ENCODE measurements at places on chromosomes 3 and 15. TPM values are rescaled to one million over a fixed set of nuclear protein-coding genes. Genes with fewer than 3 reads are reported as not detected.
A peak's percentile ranks its signal among the peaks of the same experiment; 100 is the strongest.

GRCh38 chr3:184314700-184315542, 515 bp downstream of the EIF4G1 start:
- peaks cover 31% of the 10 kb centered on the region for H3K4me1 ChIP-seq
- no peaks in the 10 kb centered on the region for H3K27me3 ChIP-seq
- peaks cover 37% of the 10 kb centered on the region for H3K36me3 ChIP-seq
- DNase-seq: peak; percentile 91
- peak overlapping the region; percentile 90 for H3K27ac ChIP-seq

- H3K4me3 ChIP-seq: no peak overlapping the region
- no peaks in the 10 kb centered on the region for H3K36me3 ChIP-seq
- H3K4me1 ChIP-seq: peaks cover 13% of the 10 kb centered on the region
- H3K27ac ChIP-seq: no peak overlapping the region
Observed at GRCh38 chr3:193871220-193871485, 264.8 kb upstream of the HES1 start.

RCCD1 gene
- total RNA-seq: 12.0 TPM

DNA sequence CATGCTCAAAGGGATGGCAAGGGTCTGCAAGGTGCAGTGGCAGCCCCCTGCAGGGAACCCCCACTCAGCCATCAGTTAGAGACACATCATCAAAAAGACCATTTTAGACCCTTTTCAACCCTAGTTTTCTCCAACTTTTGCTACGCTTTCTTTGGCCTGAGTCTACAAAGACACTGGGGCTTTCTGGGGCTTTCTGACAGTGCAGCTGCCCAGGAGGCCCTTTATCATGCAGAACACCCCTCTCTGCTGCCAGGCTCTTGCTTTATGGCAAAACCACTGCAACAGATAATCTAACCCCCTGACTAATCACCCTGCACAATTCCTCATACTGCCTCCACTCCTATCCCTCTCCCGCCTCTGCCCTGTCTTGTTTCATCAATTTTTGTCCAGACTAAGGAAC, 2.4 kb downstream of the NMNAT3 start:
- H3K36me3 ChIP-seq: no peaks in the 10 kb centered on the region
- H3K4me3 ChIP-seq: no peak overlapping the region
- H3K27ac ChIP-seq: no peak overlapping the region
- no peak for DNase-seq

DNA sequence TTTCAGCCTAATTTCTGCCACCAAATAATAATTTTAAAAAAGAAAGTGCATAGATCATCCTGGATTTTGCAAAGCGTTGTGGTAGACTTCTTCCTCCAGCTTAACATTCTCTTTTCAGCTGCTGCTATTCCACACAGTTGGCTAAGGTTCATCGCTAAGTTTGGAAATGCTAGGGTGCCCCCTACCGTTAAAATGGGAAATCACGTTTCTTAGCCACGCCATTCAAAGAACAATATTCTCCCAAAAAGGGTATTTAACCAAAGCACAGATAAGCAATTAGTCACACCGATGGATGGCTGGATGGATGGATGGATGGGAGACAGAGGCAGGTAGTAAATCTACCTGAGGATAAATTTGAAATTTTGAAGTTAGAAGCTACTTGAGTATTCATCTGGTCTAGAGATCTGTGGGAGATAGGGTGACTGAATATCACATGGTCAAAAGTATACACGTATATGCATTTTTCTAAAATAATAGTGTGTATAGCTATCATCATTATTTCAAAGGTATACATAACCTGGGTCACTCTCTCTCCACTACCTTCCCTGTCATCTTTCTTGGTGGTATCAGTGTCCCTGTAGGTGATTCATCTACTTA, 67.2 kb downstream of the EFHB start:
- no peak overlapping the region for H3K4me3 ChIP-seq
- peak; percentile 77 for DNase-seq
- H3K36me3 ChIP-seq: no peaks in the 10 kb centered on the region
- no peak overlapping the region for H3K27ac ChIP-seq
- no peaks in the 10 kb centered on the region for H3K4me1 ChIP-seq

TMEM44 gene
- 10.0 TPM for total RNA-seq

- peaks cover 8% of the 10 kb centered on the region for H3K36me3 ChIP-seq
- no peak overlapping the region for H3K27ac ChIP-seq
- no peak for DNase-seq
- H3K4me1 ChIP-seq: peaks cover 71% of the 10 kb centered on the region
Observed at GRCh38 chr15:40088929-40089755, 19.5 kb downstream of the BMF start.

WNT5A gene
- total RNA-seq: 10.6 TPM

DNA sequence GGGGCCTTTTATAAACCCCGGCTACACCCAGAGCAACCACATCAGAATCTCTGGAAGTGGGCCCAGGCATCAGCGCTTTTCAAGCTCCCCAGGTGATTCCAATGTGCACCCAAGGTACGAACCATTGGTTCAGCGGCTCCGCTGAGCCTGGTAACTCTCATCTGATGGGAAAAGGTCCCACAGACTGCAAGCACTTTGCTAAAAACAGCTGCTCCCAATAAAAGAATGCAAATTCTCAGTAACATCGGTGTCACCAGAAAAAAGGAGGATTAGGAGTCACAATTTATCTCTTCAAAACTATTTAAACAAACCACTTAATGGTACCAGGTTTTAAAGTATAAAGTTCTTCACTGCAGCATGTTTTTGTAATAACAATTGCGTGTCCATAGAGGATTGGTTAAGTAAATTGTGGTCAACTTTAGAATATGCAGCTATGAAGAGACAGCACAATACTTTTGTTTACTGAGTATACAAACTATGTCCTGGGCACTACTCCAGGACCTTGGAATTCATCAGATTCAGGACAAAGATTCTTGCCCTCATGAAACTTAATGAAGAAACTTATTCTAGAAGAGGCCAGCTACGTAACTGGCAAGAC, 660.7 kb upstream of the ADAMTS9 start:
- peak; percentile 29 for DNase-seq
- no peak overlapping the region for H3K4me3 ChIP-seq
- no peaks in the 10 kb centered on the region for H3K36me3 ChIP-seq
- H3K27me3 ChIP-seq: no peaks in the 10 kb centered on the region

IGSF10 gene
- total RNA-seq: 22.7 TPM

- no peaks in the 10 kb centered on the region for H3K4me1 ChIP-seq
- H3K27ac ChIP-seq: no peak overlapping the region
- no peaks in the 10 kb centered on the region for H3K27me3 ChIP-seq
- H3K4me3 ChIP-seq: no peak overlapping the region
- peak; percentile 65 for DNase-seq
- no peaks in the 10 kb centered on the region for H3K36me3 ChIP-seq
Observed at GRCh38 chr3:106850437-106850836, 526.8 kb upstream of the CCDC54 start.

DNA sequence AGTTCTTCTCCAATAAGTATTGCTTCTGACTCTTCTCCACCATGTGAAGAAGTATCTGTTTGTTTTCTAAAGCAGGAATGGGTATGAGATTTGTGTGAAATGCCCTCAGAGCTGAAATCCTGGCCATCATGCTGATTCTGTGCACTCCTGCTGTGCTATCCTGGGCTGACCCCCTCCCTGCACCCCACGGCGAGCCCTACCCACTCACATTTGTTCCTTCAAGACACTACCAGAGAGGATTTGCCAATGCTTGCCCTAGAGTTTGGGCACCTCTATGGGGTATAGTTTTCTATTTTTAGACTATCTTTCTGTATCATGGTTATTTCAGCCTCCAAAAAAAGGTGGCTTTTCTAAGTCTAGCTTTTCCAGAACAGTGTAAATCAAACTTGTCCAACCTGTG, 18.5 kb downstream of the TXNRD3 start:
- no peaks in the 10 kb centered on the region for H3K4me1 ChIP-seq
- no peaks in the 10 kb centered on the region for H3K27me3 ChIP-seq
- no peak overlapping the region for H3K4me3 ChIP-seq
- DNase-seq: no peak
- no peak overlapping the region for H3K27ac ChIP-seq
- H3K36me3 ChIP-seq: peaks cover 18% of the 10 kb centered on the region

DLL4 gene
- 9.7 TPM for total RNA-seq

GRCh38 chr3:46709721-46710120, 7.9 kb downstream of the PRSS50 start:
- H3K4me1 ChIP-seq: peaks cover 33% of the 10 kb centered on the region
- no peak for DNase-seq
- H3K27ac ChIP-seq: no peak overlapping the region
- no peaks in the 10 kb centered on the region for H3K36me3 ChIP-seq
- H3K27me3 ChIP-seq: no peaks in the 10 kb centered on the region

ITIH3 gene
- 0.84 TPM for total RNA-seq

DNA sequence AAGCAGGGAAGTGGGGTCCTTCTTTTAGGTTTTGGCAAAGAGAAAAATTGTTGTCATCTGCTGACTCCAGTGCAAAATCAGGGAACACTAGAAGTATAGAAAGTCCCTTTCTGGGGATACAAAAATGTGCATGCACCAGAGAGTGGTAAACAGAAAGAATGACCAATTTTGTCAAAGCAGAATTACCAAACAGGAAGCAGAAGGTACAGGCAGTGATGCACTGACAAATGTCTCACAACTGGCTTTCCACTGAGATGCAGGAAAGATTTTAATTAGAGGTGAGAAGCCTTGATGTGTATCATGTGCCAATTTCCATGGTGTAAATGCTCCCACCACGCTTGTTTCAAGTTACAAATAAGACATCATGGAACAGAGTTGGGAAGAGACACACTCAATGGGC, 66.0 kb downstream of the TRIM69 start:
- no peak overlapping the region for H3K4me3 ChIP-seq
- H3K4me1 ChIP-seq: peaks cover 6% of the 10 kb centered on the region
- no peaks in the 10 kb centered on the region for H3K36me3 ChIP-seq
- no peaks in the 10 kb centered on the region for H3K27me3 ChIP-seq

DNA sequence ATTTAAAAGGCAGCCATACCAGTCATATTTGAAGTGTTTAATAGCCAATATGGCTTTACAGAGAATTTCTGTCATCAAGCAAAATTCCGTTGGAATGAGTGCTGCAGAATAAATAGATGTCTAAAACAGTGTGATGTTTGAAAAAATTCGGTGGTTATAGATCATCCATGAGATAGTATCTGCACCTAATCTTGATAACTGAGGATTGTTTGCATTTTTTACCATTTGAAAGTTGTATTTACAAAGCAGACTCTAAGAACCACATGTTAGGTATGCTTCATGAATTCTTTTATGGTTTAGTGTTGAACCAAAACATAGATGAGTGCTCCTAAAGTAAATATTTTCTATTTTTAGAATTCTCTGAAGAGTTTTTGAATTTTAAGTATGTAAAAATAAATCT, 476.1 kb downstream of the NAALADL2 start:
- H3K36me3 ChIP-seq: no peaks in the 10 kb centered on the region
- H3K27me3 ChIP-seq: no peaks in the 10 kb centered on the region
- no peak for DNase-seq

GRCh38 chr15:60009124-60009960, 5.2 kb downstream of the FOXB1 start:
- no peak for DNase-seq
- H3K27ac ChIP-seq: no peak overlapping the region
- peaks cover 49% of the 10 kb centered on the region for H3K27me3 ChIP-seq
- H3K4me3 ChIP-seq: no peak overlapping the region

ROPN1B gene
- not detected for total RNA-seq

- H3K4me3 ChIP-seq: no peak overlapping the region
- peaks cover 14% of the 10 kb centered on the region for H3K36me3 ChIP-seq
Observed at GRCh38 chr3:4449043-4449805, 17.8 kb downstream of the SUMF1 start.

CTXN2 gene
- not detected for total RNA-seq

GRCh38 chr3:52773361-52774065, 2.8 kb upstream of the NEK4 start:
- DNase-seq: no peak
- H3K4me3 ChIP-seq: no peak overlapping the region
- H3K4me1 ChIP-seq: peaks cover 8% of the 10 kb centered on the region

- no peaks in the 10 kb centered on the region for H3K27me3 ChIP-seq
- H3K27ac ChIP-seq: no peak overlapping the region
- DNase-seq: no peak
- no peaks in the 10 kb centered on the region for H3K4me1 ChIP-seq
- no peaks in the 10 kb centered on the region for H3K36me3 ChIP-seq
Observed at GRCh38 chr3:118813472-118813871, 221.2 kb downstream of the IGSF11 start.

ABHD17C gene
- total RNA-seq: 2.2 TPM

- H3K27me3 ChIP-seq: no peaks in the 10 kb centered on the region
- DNase-seq: peak; percentile 79
- no peak overlapping the region for H3K4me3 ChIP-seq
- H3K4me1 ChIP-seq: peaks cover 26% of the 10 kb centered on the region
- H3K27ac ChIP-seq: no peak overlapping the region
Observed at GRCh38 chr15:88624156-88624970, 3.2 kb downstream of the AEN start.

- DNase-seq: no peak
- no peak overlapping the region for H3K27ac ChIP-seq
- no peak overlapping the region for H3K4me3 ChIP-seq
- no peaks in the 10 kb centered on the region for H3K27me3 ChIP-seq
- peaks cover 37% of the 10 kb centered on the region for H3K4me1 ChIP-seq
Observed at GRCh38 chr3:73513260-73513659, 111.5 kb downstream of the PDZRN3 start.

- H3K36me3 ChIP-seq: no peaks in the 10 kb centered on the region
- H3K4me1 ChIP-seq: no peaks in the 10 kb centered on the region
- no peak for DNase-seq
Observed at GRCh38 chr3:81435050-81435449, 326.4 kb downstream of the GBE1 start.

CPNE9 gene
- total RNA-seq: 0.09 TPM

DNA sequence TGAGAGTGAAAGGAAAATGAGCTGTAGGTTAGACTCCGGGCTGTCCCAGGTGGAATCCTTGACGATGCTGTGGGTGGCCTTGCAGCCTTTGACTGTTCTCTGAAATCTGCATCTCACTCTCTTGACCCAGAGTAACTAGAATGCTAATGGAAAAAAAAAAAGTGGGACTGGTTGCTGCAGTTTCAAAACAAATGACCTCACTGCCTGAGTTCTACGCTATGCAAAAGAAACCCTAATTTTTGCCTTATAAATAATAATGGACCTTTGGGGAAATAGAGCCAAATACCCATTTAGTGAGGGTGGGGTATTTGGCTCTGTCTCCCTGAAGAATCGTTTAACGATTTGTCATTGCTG, 309.7 kb upstream of the C2CD4B start:
- DNase-seq: peak; percentile 52
- H3K27ac ChIP-seq: no peak overlapping the region
- no peaks in the 10 kb centered on the region for H3K27me3 ChIP-seq
- peaks cover 64% of the 10 kb centered on the region for H3K4me1 ChIP-seq

- H3K27ac ChIP-seq: no peak overlapping the region
- H3K4me3 ChIP-seq: no peak overlapping the region
- no peaks in the 10 kb centered on the region for H3K4me1 ChIP-seq
- H3K36me3 ChIP-seq: no peaks in the 10 kb centered on the region
- no peak for DNase-seq
- no peaks in the 10 kb centered on the region for H3K27me3 ChIP-seq
Observed at GRCh38 chr3:2826453-2826852, 283.7 kb downstream of the IL5RA start.

- peaks cover 3% of the 10 kb centered on the region for H3K4me1 ChIP-seq
- peak; percentile 52 for DNase-seq
- no peak overlapping the region for H3K27ac ChIP-seq
Observed at GRCh38 chr3:30188713-30189112, 417.7 kb upstream of the TGFBR2 start.

FBLN2 gene
- 46.9 TPM for total RNA-seq

SEMA6D gene
- total RNA-seq: 44.9 TPM
